ENCODE measurements at places on chromosomes 5 and 9. TPM values are rescaled to one million over a fixed set of nuclear protein-coding genes. Genes with fewer than 3 reads are reported as not detected.
A peak's percentile ranks its signal among the peaks of the same experiment; 100 is the strongest.

DNA sequence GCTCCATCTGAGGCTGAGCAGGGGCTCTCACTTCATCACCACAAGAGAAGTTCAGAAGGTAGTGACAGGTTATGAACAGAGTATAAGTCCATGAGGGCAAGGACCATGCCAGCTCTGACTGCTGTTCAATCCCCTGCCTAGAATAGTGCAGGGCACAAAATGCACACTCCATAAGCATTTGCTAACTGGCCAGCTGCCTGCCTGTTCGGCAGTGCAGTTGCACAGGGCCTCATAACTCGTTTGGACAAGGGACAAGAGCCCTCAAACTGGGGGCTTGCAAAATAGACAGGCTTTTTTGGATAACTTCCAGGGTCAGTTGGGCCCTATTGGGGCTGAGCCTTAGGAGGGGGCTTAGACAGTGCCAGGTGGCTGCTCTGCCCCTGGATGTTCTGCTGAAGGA, 21.1 kb downstream of the SPARC start:
- no peak for DNase-seq

- no peak for DNase-seq
Observed at GRCh38 chr9:130472184-130472705, 27.5 kb downstream of the ASS1 start.

DNA sequence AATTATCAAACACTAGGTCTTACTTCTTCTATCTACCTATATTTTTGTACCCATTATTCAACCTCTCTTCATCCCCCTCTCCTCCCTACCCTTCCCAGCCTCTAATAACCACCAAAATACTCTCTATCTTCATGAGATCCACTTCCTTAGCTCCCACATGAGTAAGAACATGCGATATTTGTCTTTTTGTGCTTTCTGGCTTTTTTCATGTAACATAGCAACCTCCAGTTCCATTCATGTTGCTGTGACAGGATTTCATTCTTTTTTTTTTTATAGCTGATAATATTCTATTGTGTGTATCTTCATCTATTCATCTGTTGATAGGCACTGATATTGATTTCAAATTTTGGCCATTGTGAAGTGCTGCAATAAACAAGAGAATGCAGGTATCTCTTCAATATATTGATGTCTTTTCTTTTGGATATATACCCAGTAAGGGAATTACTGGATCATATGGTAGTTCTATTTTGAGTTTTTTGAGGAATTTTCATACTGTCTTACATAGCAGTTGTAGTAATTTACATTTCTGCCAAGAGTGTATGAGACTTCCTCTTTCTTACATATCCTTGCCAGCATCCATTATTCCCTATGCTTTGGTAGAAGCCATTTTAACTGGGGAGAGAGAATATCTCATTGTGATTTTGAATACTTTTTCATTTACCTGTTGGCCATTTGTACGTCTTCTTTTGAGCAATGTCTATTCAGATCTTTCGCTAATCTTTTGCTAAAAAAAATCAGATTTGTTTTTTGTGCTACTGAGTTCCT, 156.8 kb downstream of the DCP2 start:
- no peak for DNase-seq

GRCh38 chr9:21395778-21396717, 10.8 kb upstream of the IFNA2 start:
- DNase-seq: peak; percentile 59

DNA sequence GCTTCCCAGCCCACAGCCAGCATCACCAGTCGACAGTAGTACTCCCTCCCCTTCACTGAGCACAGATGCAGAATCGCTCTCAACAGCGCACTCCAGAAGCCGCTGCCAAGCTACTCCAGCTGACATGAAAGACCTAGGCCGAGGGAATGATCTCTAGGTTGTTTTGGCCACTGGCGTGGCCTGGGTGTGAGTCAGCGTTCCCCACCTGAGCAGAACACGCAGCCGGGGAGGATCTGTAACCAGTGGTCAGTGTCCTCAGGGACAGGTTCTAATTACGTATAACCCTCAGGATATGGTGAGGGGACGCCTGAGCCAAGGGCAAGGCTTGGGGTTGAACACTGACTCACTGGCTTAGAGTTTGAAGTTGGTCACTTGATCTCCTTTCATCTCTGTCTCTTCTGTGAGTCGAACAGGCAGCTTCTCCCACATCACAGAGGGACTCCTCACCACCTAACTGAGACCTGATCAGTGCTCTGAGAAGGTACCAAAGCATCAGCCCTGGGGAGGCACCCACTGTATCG, 76.9 kb upstream of the IL17B start:
- DNase-seq: no peak

DNA sequence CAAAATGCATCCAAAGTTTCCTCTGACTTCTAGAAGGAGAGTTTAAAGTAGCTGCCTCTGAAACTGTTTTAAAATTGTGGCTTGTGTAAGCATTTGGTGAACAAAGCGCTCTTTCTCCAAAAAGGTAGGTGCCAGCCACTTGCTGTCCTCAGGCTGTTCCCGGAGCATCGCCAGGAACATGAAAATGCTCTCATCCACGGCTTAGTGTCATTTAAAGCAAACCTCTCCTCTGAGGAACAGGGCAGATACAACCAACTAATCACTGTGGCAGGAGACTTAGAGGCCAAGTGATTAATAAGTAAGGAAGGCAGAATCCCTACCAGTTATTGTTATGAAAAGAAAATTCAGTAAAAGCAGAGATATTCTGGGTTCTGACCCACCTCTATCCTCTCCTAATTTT, 165.6 kb downstream of the DCP2 start:
- no peak for DNase-seq

DNA sequence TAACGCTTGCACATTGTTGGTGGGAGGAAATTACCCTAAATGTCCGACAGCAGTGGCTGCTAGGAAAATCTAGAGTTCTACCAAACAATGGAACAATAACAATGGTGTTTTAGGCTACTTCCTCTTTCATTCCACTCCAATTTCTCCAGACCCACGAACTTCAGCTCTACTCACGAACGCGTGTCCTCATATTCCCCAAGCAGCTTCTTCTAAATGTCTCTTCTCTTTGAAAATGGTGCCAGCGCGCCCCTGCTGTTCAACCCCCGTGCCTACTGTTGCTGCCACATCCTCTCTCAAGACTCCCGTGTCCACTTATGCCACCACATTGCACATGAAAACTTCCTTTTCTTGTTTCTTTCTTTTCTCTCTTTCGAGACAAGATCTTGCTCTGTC, 25.6 kb downstream of the OR2V2 start:
- DNase-seq: peak; percentile 79

GRCh38 chr5:139648205-139649081, at the start of gene CXXC5:
Gene CXXC5, plus strand, starts transcription at chr5:139648349. Its CDS starts 32,175 bp downstream, at chr5:139680524.
- DNase-seq: peak; percentile 44

GRCh38 chr9:72394066-72394465, 29.1 kb upstream of the ZFAND5 start:
- DNase-seq: no peak

DNA sequence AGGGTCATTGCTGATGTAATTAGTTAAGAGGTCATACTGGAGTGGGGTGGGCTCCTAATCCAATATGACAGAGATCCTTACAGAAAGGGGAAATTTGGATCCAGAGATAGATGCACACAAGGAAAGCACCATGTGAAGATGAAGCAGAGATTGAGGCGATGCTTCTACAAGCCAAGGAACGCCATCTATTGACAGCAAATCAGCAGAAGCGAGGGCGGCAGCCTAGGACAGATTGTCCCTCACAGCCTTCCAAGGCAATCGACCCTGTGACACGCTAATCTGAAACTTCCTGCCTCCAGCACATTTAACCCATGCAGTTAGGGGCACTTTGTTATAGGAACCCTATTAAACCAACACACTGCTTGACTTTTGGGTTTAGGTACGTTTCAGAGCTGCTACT, 285.1 kb upstream of the DAP start:
- DNase-seq: no peak

- no peak for DNase-seq
Observed at GRCh38 chr5:100722657-100723056, 180.4 kb downstream of the ST8SIA4 start.

DNA sequence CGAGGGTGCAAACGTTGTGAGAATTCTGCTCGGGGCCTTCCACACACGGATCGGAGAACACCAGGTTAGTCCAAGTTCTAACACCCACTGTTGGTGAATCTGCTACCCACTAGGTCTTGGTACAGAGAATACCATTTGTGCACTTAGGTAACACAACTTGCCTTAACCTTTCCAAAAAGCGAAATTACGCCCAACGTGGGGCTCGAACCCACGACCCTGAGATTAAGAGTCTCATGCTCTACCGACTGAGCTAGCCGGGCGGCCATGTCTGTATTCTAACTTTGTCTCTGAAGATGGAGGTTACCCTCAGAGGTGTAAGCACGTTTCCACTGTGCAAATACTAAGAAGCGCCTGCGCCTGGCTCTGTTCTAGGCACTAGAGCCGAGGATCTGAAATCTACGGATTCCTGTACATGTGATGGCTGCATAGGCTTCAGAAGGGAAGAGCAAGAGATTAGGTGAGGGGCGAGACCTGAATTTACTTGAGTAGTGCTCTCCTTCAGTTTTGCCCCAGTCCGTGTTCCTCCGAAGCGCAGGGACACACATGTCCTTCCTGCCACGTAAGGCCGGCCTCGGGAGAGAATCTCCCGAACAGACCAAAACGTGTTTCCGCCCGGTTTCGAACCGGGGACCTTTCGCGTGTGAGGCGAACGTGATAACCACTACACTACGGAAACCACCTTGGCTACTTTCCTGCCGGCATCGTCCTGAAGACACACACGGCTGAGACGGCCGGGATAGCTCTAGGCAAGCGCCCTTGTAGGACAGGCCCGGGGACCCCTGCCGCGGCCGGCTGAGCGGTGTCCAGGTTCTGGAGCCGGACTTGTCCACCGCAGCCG, 1.1 kb upstream of the TRIM41 start:
- DNase-seq: peak; percentile 97

DNA sequence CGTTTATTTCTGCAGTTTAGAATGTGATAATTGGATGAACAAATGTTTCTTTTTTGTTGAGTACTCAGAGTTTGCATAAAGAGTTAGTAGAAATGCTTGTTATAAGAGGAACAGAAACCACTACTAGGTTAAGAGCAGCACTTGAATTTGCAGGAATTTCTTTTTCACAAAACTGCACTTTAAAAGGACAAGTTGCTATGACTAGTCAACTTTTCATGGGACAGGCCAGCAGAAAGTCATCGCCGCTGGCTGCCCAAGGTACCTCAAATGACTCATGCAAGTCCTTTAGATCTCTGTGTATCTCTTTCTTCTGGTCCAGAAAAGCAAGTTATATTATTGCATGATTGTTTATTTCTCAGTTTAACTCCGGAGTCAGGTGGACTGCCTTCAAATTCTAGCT, 97.3 kb upstream of the HMHB1 start:
- DNase-seq: no peak

DNA sequence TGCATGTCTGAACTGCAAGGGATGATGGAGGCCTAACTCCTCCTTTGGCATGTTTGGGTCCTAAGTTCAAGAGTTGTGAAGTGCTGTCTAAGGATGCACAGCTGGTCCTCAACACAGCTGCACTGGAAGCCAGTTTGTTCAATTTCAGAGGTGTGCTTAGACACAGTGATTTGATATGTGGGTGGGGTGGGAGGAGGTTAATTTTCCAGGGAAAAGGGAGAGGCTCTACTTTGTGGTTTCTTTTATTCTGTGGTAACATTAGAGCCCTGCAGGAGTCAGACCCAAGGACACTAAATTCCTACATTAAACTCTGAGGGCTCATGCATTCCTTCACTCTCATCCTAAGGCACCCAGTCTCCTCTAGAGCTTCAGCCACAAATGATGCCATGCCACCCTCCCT, 188.4 kb upstream of the MAST4 start:
- DNase-seq: no peak

GRCh38 chr9:78280982-78281668, 15.8 kb upstream of the PSAT1 start:
- DNase-seq: no peak

- DNase-seq: no peak
Observed at GRCh38 chr5:121913418-121913817, 48.4 kb upstream of the SRFBP1 start.

- DNase-seq: no peak
Observed at GRCh38 chr9:99690573-99690972, 131.1 kb upstream of the NR4A3 start.

- DNase-seq: no peak
Observed at GRCh38 chr9:7542693-7543092, 256.9 kb downstream of the DMAC1 start.

DNA sequence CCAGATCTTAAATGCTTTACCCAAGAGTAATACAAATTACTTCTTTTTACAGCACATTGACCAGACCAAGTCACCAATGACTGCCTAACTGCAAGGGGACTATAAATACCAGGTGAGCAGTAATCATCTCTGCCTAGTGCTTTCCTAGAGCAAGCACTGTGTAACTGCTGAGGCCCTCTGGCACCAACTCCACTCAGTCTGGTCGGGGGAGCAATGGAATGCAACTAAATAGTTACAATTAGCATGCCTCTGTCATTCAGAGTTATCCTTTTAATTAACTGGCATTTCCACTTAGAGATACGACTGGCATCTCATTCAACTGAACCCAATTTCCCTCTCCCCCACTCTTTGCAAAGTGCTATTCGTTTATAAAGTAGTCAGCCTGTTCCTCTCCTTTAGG, 1309.1 kb upstream of the DMAC1 start:
- no peak for DNase-seq

GRCh38 chr9:72592502-72593403, 71.3 kb downstream of the TMC1 start:
- peak; percentile 9 for DNase-seq

DNA sequence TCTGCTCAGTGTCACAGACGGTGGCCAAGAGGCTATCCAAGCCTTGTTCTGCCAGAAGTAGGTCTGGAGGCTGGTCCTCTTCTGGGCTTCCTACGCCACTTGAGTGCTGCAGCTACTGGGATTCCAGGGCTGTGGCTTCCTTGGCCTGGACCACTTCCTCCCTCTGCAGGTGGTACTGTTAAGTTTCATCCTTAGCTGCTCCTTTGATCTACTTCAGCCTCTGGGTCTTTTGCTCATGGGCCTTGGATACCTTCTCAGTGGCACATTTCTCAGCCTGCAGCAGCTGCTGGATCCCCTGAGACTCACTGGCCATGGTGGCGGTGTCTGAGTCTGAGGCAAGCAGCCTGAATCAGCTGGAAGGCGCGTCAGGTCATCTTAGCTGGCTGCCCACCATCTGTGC, 10.3 kb downstream of the CNOT8 start:
- DNase-seq: no peak

GRCh38 chr5:128002425-128002824, 81.1 kb upstream of the SLC12A2 start:
- no peak for DNase-seq

Gene LCNL1
- not detected for total RNA-seq

Gene TAF11L10
- total RNA-seq: not detected

Gene NPR3
- not detected for total RNA-seq

Gene STK32A
- total RNA-seq: not detected

Gene ARID3C
- not detected for total RNA-seq

Gene TAF1L
- 0.05 TPM for total RNA-seq

Gene SLC36A3
- total RNA-seq: not detected

Gene FOXD1
- total RNA-seq: not detected

Gene CTSV
- total RNA-seq: 0.14 TPM

Gene ZDHHC12
- total RNA-seq: 41.7 TPM

Gene CDX1
- 0.13 TPM for total RNA-seq

Gene LHX3
- total RNA-seq: 0.11 TPM

Gene TXNDC8
- not detected for total RNA-seq
